ENCODE measurements at places on chromosomes 11 and 22.
A peak's percentile ranks its signal among the peaks of the same experiment; 100 is the strongest.

- peak; percentile 63 for DNase-seq
Measured at GRCh38 chr22:27880778-27881394, 38.2 kb downstream of the PITPNB start.

GRCh38 chr22:24695561-24696511 is 78.7 kb downstream of the PIWIL3 start:
- no peak for DNase-seq

- no peak for DNase-seq
Measured at GRCh38 chr22:46422896-46423295, 87.4 kb downstream of the TRMU start.

GRCh38 chr22:25777411-25777810 is 35.4 kb downstream of the MYO18B start:
- no peak for DNase-seq

DNA sequence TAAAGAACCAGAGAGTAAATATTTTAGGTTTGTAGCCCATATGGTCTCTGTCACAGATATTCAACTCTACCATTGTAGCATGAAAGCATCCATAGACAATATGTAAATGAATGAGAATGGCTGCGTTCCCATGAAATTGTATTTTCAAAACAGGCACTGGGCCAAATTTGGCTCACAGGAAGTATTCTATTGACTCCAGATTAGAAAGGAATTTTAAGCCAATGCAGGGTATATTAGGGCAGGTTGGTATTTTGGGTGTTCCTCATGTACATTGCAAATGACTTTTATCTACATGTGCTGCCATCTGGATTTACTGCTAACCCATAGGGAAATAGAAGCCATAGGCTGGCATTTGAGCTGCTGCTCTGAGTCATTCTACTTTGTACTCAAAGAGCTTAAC is 35.1 kb upstream of the PDGFD start:
- DNase-seq, result no peak

DNA sequence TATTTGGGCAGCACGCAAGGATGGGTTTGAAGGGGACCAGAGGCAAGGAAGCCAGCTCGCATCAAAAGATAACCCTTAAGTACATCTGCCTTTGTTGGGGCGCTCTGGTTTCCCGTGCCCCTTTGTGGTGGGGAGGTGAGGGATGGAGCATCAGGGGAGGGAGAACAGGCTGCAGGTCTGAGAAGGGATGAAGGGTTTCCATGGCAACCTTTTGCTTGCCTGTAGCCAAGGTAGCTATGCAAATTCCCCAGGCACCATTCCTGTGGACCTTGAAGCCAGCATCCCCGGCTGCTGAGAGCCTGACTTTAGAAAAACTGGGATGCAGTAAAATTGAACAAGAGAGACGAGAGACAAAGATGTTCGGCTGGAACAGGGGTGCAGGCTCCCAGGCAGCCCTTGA is 75.7 kb downstream of the SEZ6L start:
- no peak for DNase-seq

DNA sequence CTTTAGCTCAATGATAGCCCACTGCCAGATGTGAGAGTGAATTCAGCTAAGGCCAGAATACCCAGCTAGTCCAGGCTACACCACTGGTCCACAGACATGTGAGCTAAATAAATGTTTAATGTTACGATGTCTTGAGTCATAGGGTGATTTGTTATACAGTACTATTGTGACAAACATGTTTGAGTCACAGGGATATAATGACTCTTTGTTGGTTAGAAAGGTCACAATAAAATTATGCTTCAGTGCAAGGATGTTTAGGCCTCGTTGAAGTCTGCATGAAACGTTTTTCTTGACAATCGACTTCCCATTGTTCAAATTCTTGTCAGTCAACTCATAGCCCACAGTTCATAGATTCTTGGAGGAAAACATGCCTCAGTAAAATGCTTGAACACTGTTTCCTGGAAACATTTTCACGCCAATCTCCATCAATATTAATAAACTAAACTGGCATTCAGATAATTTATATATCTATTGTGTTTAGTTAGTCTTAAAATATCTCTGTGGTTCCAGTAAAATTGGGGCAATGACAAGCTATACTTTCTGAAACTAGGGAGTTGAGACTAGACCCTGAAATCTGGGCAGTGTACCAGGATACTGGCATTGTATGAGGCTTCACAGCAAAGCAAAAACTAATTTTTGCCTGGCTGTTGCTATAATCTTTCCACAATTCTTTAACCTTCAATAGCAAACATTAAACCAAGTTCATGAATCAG is 650.8 kb upstream of the KIRREL3 start:
- DNase-seq, result peak; percentile 39

DNA sequence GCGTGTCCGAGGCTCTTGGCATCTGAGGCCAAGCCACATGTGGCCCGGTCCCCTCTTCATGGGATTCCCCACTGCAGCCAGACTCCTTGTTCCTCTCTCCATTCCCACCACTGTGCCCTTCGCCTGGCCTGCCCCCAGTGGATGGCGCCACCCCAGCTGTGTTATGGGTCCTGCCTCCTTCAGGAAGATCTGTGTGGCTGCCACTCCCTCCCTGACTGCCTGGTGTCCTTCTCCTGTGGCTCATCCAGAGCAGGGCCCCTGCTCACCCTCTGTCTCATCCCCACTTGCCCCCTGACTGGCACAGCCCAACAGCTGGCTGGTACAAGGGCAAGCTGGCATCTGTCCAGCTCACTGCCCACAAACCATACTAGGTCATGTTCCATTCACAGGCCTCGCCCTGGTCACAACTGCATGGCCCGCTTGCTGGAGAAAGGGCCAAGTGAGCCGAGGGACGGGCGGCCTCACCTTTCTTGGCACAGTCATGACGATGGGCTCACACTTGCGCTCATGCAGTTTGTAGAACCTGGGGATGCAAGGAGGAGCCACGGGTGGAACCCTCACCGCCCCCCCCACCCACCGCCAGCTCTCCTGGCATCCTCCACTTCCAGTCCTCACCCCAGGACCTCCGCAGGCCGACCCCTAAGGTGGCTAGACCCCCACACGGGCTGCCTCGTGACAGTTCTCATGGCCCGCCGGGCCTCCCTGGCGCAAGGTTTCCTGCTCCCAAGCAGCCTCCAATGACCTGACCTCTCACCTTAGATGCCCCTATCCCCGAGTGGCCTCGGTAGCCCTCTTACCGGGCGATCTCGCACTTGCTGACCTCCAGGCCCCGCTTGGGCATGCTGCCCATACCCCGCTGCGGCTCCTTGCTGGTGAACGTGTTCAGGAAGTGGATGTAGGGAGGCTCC is 2.1 kb upstream of the PTPRCAP start:
- DNase-seq, result peak; percentile 42

DNA sequence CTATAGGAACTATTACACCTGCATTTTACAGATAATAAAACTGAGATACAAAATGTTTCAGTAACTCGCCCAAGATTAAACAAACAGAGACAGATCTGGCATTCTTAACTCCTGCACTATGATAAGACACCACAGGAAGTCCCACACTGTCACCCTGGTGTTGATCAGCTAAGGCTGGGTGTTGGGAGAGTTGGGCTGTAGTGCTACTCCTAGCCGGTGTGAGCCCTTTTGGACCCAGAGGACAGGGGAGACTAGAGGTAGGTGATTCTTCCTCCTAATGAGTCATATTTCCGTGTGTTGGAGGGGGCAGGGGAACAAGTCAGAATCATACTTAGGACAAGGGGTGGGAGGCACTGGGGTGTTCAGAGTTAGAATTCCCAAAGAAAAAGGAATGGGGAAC is 353.2 kb upstream of the TENM4 start:
- DNase-seq, result no peak

DNA sequence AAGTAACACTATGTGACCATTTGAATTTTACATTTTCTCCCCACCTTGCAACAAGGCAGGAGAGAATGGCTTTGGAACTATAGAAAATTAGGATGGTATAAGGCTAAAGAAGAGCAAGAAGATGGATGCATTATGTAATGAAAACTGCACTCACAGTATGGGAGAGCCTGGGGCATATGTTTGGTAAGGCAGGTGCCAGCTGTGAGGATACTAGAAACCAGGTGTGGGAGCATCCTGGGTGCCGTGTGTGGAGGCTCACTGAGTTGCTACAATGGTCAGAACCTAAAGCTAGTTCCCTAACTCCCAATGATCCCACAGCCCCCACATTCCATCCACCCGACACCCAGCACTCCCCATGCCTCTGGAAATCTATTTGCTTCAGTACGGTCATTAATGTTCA is 42.9 kb downstream of the UBASH3B start:
- no peak for DNase-seq

- no peak for DNase-seq
Measured at GRCh38 chr11:116590844-116591570, 181.8 kb downstream of the BUD13 start.

GRCh38 chr11:44711113-44711786 is 15.5 kb upstream of the TSPAN18 start:
- DNase-seq, result no peak

- no peak for DNase-seq
Measured at GRCh38 chr22:35940166-35940565, 88.5 kb downstream of the RBFOX2 start.

DNA sequence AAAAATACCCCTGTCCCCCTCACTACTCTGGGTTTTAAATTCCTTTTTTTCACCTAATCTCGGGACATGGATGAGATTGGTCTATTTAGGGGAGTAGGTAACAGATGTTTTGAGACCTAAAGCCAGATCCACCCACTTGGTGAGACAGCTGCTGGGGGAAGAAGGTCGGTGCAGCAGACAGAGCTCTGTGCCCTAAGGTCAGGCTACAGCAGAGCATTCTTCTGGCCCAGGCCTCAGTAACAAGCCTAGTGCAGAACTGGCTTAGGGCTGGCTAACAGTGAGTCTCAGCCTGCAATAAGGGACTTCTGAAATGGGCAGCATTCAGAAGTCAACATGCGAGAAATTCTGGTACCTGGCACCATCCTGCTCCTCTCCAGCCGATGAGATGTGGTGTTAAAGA is 444.9 kb upstream of the KIRREL3 start:
- no peak for DNase-seq

GRCh38 chr11:77320351-77320750 is 18.9 kb upstream of the GDPD4 start:
- no peak for DNase-seq

DNA sequence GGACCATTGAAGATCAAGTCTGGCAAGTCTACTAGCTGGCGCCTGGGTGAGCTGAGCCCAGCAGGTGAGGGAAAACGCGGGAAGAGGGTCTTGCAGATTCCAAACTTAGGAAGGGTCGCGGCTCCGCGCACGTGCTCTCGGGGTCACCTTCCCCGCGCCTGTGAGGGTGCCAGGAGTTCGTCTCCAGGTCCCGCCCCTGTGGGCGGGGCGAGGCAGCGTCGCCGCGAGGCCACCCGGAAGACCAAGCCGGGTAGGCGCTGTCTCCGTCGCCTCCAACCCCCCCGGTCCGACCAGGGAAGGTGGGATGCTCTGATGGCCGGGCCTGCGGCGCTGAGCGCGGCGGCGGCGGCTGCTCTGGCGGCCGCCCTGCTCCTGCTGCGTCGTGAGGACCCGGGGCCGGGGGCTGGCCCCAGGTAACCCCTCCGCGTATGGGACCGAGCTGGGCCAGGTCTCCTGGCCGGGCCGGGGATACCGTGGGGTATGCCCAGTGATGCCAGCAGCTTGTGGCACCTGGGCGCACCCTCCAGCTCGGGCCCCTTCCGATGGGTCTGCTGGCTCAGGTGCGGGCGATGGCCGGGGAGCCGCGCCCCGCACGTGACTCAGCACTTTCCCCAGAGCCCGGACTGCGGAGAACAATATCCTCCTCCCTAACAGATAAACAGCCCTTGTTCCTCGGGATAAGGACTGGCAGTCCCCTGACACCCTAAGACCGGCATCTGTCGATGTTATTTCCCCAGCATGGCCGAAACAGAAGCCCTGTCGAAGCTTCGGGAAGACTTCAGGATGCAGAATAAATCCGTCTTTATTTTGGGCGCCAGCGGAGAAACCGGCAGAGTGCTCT is at the start of gene HTATIP2:
Gene HTATIP2, plus strand, starts transcription at position 215 of the 841 bp plus-strand sequence. Its CDS starts 524 bp downstream, at position 739.
- DNase-seq, result peak; percentile 44

DNA sequence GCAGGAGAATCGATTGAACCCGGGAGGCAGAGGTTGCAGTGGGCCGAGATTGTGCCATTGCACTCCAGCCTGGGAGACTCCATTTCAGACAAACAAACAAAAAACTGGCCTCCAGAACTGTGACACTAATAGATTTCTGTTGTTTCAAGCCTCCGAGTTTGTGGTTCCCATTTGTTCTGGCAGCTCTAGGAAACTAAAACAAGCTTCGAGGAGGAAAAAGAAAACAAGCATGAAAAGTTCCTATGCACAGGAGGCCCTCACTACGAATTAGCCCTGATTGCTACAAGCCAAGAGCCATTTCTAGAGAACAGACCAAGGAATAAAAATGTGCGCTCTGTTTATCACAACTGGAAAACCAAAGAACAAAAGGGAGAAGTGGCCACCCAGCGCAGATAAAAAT is 47.8 kb upstream of the SHANK2 start:
- DNase-seq, result no peak

DNA sequence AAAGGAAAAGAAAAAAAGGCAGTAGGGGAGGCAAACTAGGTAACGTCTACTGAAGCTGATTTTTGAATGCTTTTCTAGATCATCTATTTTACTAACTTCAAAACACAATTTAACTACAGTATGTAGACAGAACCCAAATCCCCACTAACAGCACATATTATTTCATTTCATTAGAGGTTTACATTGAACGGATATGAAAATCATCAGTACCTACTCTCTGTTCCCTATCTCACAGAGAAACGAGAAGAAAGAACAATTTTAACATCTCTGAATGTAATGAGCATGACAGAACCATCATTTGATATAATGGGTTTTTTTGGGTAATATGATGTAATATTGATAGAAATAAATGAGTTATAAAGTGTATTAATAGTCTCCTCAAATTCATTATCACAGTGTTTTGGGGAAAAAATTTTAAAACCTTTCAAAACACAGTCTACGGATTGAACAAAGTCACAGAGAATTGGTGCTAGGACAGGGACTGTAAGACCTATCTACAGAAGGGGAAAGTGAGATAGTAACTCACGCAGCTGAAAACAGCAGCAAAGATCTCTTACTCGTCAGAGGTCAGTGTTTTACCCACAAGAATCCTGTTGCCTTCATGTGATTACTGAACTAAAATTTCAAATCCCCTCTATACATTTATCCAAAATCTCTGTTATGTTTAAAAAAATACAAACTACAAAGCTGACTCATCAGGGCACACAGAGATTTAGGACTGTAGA is 77.3 kb downstream of the ZBTB44 start:
- no peak for DNase-seq

DNA sequence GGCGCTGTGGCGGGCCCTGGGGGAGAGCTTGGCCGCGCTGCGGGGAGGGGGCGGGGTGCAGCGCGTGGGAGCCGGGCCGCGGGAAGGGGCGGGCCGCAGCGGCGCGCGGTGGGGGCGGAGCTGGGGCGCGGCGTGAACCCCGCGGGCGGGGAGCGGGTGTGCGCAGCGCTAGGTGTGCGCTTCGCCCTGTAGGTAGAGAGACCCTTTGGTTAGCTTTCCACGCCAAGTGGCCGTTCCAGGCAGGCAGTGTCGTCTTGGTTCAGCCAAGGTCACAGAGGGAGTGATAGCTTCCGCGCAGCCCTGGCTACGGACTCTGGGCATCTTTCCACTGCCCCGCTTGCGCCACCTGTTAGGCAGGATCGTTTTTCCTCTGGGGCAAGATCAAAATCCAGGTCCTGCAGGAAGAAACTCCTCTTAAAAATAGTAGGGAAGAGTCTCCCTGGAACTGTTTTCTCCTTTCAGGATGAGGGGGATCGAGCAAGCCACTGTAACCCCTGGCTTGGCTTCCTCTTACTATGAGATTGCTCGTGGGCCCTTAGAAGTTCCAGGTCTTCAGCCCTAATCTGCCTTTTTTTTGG is 434 bp downstream of the BANF1 start:
- DNase-seq, result peak; percentile 36

GRCh38 chr11:74775762-74776161 is 27.1 kb downstream of the RNF169 start:
- no peak for DNase-seq

GRCh38 chr22:31923747-31924146 is 20.6 kb upstream of the YWHAH start:
- DNase-seq, result no peak
